HTR-8/SVneo (cell line): ENCODE measurements at places on chromosomes 3 and 15.
A peak's percentile ranks its signal among the peaks of the same experiment; 100 is the strongest.

DNA sequence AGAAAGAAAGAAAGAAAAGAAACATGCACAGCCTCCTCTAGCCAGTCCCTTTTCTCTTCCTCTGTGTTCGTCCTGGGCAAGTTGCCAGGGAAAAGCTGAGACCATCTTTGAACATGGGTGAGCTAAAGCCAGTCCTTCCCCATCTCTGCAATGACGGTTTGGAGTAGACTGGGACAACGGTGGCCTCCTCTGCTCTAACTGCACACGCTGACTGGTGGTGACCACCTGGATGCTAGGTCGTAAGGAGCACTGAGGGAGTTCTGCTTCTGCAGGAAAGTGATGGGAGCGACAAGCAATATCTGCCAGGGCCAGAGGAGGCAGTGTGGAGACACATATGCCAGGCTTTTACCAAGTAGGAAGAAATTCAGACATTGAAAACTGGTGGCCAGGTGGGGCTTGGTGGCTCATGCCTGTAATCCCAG, 111.7 kb downstream of the NUP210 start:
- DNase-seq, result peak; percentile 41

- no peak for DNase-seq
Measured at GRCh38 chr3:190722181-190722905, 140.2 kb downstream of the GMNC start.

GRCh38 chr3:41125258-41125657, 74.0 kb upstream of the CTNNB1 start:
- DNase-seq, result no peak

DNA sequence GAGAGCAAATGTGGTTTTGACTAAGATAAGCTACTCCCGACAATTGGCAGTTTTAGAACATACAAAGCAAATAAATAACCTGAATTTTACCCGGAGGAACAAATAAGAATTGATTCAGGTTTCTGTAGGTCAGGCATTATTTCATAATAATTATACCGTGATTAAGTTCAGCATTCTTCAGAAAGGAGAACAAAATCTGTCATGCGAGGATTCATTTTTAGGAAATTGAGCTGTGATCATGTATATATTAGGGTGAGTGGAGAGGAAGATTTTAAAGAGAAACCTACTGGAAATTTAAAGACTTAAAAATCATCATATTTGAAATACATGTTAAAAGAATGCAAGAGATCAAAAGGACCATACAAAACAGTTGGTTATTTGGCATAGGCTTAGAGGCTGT, 20.5 kb downstream of the ZNF609 start:
- DNase-seq, result no peak

GRCh38 chr3:180679178-180680096, at the start of gene CCDC39:
Gene CCDC39 (minus strand): TSS chr3:180679489. CDS start chr3:180679380, 109 bp downstream.
- peak; percentile 46 for DNase-seq

- peak; percentile 12 for DNase-seq
Measured at GRCh38 chr3:190696777-190697501, 165.6 kb downstream of the GMNC start.
